Inflammatory macrophage treated with lipopolysaccharide for 4 hours (primary cell): ENCODE measurements at places on chromosomes 5 and 9.

GRCh38 chr5:105218018-105218417 is 1655.4 kb upstream of the NUDT12 start:
- DNase-seq, result no peak

DNA sequence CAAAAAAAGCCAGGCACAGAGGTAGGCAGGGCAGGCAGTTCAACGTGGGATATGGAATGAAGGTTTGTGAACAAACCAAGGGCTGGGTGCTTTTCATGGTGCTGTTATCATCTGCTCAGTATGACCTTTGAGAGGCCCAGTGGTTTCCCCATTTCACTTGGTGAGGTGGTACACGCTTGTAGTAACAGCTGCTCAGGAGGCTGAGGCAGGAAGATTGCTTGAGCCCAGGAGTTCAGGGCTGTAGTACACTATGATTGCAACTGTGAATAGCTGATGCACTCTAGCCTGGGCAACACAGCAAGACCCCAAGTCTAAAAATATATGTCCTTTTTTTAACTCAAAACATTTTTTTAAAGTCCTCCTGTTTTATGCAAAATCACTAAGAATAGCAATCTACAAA is 174.8 kb downstream of the ENC1 start:
- no peak for DNase-seq

DNA sequence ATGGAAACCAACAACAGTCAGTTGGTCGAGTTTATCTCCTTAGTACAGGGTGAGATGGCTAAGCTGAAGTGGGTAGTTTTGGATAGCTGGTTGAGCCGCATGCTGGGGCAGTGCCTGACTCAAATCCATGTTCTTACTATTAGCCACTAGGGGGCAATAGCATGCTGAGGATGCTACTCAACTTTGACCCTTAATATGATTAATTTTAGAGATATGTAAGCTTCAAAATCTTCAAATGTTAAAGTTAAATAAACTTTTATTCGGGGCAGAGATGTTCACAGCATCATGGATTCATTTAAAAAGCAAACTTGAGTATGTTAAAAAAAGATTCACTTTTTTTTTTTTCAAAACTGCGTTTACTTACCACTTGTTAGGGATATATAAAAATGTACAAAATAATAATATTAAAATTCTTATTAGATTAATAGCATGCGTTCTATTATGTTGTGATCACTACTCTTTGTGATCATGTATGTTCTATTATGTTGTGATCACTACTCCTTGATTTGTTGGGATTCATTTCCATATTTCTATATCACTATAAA is 57.0 kb downstream of the C9orf153 start:
- DNase-seq, result peak; percentile 49

DNA sequence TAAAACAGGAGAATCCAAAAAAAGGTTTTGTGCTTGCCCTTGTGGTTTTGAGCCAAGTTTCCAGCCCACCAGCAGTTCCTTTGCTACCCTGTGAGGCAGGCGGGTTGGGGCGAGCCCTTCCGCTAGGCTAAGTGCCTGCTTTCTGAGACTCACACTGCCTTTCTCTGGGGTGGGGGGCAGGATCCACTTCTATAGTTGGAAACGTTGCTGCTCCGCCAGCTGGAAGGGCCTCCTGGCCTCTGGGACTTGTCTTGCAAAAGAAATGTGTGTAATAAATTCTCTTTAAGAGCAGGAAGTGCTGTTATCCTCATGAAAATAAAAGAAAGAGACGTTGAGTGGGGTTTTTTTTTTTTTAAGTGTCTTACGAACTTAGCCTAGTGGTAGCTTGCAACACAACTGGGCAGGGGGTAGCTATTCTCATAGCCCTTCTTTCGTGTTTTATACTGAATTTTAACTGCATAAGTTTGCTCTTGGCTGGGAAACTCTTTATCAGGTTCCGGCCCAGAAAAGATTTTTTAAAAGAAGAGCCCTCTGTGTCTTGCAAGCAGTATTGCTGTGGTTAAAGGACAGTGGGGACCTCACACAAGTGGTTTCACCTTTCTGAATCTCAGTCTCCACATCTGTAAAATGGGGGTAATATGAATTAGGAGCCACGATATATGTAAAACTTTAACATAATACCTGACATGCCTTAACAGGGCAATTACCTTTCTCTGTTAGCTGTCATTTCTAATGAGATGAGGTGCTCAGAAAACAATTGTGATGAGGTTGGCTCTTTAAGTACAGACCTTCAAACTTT is 19.8 kb downstream of the JADE2 start:
- peak; percentile 56 for DNase-seq

DNA sequence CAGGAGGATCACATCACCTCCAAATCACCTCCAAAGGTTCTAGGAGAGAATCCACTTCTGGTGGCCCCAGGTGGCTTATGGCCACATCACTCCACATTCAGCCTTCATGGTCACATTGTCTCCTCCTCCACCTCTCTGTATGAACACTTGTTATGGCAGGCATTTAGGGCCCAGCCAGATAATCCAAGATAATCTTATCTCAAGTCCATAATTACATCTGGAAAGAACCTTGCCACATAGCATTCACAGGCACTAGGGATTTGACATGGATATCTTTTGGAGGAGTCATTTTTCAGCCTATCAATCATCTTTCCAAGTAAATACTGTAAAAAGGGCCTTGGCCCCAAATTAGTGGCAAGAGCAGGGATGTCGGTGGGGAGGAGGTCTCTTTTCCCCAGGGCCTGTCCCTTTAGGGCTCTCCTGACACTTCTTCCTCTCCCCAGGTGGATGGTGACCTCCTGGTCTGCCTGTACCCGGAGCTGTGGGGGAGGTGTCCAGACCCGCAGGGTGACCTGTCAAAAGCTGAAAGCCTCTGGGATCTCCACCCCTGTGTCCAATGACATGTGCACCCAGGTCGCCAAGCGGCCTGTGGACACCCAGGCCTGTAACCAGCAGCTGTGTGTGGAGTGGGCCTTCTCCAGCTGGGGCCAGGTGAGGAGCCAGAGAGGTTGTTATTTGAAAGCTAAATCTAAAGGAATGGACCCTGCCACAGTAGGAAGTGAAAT is 140.9 kb downstream of the SAXO1 start:
- no peak for DNase-seq

- DNase-seq, result peak; percentile 93
Measured at GRCh38 chr9:116549061-116549664, 137.9 kb upstream of the TRIM32 start.

GRCh38 chr5:116237917-116238500 is 153.2 kb downstream of the COMMD10 start:
- DNase-seq, result no peak

DNA sequence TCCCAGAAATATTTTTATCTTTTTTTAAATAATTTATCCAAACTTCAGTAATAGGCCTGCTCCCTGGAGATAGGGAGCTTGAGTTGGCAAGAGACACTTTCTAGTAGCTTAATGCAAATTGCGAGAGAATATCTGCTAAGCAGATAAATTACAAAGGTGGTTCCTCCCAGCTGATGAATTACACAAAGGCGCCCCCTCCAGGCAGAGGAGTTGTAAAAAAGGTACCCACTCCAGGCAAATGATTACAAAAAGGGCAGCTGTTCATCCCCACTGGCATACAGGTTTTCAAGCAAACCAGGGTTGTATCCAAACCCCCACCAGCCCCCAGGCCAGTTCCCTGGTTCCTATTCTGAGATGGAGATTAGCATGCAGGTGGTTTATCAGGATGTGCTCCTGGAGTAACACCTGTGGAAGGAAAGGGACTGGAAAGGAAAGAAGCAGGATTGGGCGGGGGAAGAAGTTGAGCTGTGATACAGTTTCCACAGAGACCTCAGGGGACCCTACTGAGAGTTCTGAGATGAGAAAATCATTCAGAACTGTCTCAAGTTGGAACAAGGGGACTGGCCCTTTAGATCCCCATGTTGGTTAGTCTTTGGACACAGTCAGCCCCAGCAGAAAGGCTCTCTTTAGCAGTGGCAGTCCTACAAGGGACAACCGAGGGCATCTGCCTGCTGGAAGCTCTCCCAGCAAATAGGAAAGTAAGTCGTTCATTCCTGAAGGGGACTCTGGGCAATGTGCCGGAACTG is 25.5 kb downstream of the ESM1 start:
- peak; percentile 13 for DNase-seq

DNA sequence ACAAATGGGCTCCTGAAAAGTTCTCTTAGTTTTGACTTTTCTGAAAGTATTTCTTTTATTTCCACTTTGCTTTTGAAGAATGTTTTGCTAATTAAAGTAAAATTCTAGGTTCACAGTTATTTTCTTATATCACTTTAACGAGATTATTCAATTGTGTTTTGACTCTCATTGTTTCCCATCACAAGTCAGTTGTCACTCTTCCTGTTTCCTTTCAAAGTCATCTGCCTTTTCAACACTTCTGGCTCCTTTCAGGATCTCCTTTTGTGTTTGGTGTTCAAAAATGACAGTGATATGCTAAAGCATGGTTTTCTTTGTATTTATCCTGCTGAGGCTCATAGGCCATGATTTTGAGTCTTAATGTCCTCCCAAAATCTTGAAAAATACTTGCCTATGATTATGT is 235.4 kb upstream of the TAS2R1 start:
- no peak for DNase-seq

- DNase-seq, result peak; percentile 30
Measured at GRCh38 chr5:36611520-36612274, 5.3 kb downstream of the SLC1A3 start.

- no peak for DNase-seq
Measured at GRCh38 chr9:104604801-104605200, 626 bp downstream of the OR13C2 start.

DNA sequence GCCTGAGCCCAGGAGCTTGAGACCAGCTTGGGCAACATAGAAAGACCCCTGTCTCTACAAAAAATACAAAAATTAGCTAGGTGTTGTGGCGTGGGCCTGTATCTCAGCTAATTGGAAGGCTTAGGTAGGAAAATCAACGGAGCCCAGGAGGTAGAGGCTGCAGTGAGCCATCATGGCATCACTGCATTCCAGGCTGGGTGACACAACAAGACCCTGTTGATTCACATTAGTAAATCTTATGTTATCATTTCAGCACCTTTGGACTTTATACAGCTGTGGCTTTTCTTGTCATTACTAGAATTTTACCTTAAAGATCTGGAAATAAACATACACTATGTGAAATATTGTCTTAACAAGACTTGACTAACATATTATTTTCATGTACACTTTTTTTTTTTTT is 185.0 kb downstream of the ZNF608 start:
- no peak for DNase-seq

DNA sequence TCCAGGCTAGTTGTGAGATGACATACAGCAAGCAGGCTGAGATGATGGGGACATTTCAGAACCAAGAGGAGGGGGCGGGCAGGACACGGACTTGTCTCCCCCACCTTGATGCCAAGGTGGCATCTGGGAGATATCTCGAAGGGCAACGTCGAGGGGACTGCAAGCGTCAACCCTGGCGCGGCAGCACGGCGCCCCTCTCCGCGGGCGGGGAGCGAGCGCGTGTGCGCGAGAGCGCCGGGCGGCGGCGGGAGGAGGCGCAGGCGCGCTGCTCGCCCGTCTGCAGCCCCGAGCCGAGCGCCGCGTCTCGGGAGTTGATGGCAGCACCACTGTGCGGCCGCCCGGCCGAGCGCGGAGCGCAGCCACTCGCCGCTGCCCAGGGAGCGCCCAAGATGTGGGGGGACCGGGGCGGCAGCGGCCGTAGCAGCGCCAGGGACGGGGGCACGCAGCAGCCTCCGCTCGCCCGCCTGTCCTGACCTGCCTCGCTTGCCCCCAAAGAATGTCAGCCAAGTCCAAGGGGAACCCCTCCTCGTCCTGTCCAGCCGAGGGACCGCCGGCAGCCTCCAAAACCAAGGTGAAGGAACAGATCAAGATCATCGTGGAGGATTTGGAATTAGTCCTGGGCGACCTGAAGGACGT is at the start of gene PRR16:
TSS of gene PRR16 (plus strand) at position 310 of the 636 bp plus-strand sequence.
- peak; percentile 60 for DNase-seq

DNA sequence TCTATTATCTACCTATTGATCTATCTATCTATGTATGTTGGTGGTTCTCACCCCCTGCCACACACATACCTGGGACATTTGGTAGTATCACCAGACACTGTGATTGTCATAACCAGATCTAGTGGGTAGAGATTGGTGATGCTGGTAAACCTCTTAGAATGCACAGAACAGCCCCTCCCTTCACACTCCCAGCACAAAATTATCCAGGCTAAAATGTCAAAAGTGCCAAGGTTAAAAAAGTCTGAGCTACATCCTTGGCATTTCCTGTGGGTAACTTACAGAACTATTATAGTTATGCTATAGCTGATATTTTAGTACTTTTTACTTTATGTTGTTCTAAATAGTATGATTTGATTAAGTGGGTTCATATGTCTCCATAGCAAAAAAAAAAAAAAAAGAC is 151.0 kb downstream of the FER start:
- no peak for DNase-seq

- DNase-seq, result no peak
Measured at GRCh38 chr5:64678374-64678773, 11.9 kb upstream of the SHISAL2B start.

GRCh38 chr5:50947906-50948683 is 281.7 kb downstream of the PARP8 start:
- no peak for DNase-seq

DNA sequence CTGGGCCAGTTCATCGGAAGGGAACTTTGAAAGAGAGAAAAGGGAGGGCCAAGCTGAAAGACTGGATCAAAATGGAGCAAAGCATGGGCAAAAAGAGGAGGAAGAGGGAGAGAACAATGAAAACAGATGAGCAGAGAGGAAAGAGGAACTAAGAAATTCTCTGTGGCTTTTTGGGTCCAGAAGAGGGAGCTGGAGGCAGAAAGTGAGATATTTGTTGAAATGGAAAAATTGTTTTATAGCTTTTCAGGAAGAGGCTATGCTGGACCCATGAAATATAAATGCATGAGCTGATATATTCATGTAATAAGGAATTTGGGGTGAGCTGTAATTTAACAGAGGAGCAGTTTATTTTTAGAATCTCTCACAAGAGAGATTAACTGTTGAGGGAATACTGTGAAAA is 457.3 kb downstream of the DMAC1 start:
- peak; percentile 15 for DNase-seq

GRCh38 chr5:151054709-151055108 is 26.1 kb downstream of the TNIP1 start:
- DNase-seq, result no peak

- DNase-seq, result no peak
Measured at GRCh38 chr5:5666369-5666768, 243.9 kb downstream of the ICE1 start.

DNA sequence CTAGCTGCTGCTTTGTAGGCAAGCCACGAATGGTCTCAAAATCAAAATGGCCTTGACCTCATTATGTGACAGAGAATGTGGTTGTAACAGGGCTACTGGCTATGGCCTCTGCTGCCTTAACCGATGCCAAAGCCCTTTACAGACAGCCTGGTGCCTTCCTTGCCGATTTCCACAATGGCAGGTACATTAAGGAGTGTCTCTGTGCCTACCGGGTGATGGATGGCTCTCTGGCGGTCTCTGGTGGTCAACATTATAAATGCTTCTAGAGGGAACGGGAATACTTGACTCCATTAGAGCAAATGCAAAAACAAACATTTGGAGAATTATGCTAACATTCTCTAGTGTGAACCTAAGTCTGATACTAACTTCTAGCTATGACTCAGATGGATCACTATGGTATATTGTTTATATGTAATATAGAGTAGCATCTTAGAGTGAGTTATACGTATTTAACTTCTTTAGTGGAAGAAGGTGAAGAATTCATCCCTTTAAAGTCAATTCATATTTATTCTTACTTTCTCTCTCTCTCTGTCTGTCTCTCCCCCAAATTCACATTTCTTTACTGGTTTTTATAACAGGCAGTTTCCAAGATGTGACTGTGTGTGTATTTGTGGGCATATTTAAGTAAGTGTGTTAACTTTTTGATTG is 52.5 kb downstream of the RPS23 start:
- peak; percentile 50 for DNase-seq

GRCh38 chr9:90095682-90096081 is 490.9 kb downstream of the GADD45G start:
- DNase-seq, result no peak
